ENCODE measurements at places on chromosomes 4 and X. TPM values are rescaled to one million over a fixed set of nuclear protein-coding genes. Genes with fewer than 3 reads are reported as not detected.

The MAGEA12 gene
- total RNA-seq: not detected

- H3K27me3 ChIP-seq: no peaks in the 10 kb centered on the region
- H3K27ac ChIP-seq: no peak overlapping the region
- no peaks in the 10 kb centered on the region for H3K36me3 ChIP-seq
- no peaks in the 10 kb centered on the region for H3K4me1 ChIP-seq
- no peak overlapping the region for H3K4me3 ChIP-seq
These were observed 71.4 kb downstream of the RTL5 start for GRCh38 chrX:72060196-72060920.

GRCh38 chr4:48483006-48483776 is at the start of gene SLC10A4:
TSS of gene SLC10A4 (plus strand) at chr4:48483343. CDS start at chr4:48483562, 219 bp downstream.
- no peak within 1 kb of the TSS for H3K27ac ChIP-seq
- no peaks in the 10 kb centered on the region for H3K36me3 ChIP-seq
- H3K4me1 ChIP-seq: peaks cover 3% of the 10 kb centered on the region
- no peak for DNase-seq

- no peaks in the 10 kb centered on the region for H3K4me1 ChIP-seq
- no peaks in the 10 kb centered on the region for H3K27me3 ChIP-seq
- H3K27ac ChIP-seq: no peak overlapping the region
- DNase-seq: no peak
- H3K4me3 ChIP-seq: no peak overlapping the region
These were observed 11.8 kb downstream of the DGKQ start for GRCh38 chr4:961351-962230.

DNA sequence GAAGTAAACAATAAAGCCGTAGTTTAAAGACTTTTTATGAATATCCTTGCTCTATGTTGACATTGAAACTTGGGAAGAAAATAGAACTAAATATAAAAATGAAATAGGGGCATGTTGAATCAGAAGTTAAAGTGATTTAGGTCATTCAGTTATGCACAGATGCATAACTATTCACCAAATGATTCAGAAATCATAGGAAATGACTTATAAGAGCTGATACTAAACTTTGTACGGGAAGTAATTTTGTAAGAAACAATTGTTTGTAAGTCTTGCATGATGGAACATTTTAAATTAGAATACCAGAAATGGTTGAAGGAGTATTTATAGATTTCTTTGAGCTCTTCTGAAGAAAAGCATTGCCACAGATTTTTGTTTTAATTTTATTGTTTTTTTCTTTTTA is 246.5 kb downstream of the CPE start:
- H3K4me1 ChIP-seq: peaks cover 15% of the 10 kb centered on the region
- DNase-seq: no peak
- no peaks in the 10 kb centered on the region for H3K27me3 ChIP-seq
- H3K4me3 ChIP-seq: no peak overlapping the region
- no peaks in the 10 kb centered on the region for H3K36me3 ChIP-seq
- H3K27ac ChIP-seq: no peak overlapping the region

DNA sequence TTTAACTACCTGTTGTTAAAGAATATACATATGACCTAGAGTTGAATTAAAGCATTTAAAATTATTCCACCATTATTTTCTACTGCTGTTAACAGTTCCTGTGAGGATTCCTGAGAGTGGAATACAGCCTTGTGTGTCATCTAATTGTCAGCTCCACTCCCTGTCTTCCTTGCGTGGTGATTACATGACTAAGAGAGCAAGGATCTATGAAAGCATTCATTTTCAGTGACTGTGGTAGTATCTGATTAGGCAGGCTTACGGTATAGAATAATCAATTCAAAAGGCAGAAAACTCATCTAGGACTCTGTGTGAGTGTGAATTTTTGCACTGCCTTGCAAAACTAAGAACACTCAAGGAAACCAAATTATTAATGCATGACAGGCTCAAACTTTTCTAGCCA is 577.8 kb downstream of the SH3BGRL start:
- no peaks in the 10 kb centered on the region for H3K27me3 ChIP-seq
- H3K4me3 ChIP-seq: no peak overlapping the region
- no peak for DNase-seq
- H3K27ac ChIP-seq: no peak overlapping the region
- H3K36me3 ChIP-seq: no peaks in the 10 kb centered on the region
- H3K4me1 ChIP-seq: no peaks in the 10 kb centered on the region

GRCh38 chrX:136752796-136753195 is 27.9 kb downstream of the ARHGEF6 start:
- H3K4me1 ChIP-seq: peaks cover 6% of the 10 kb centered on the region
- H3K27me3 ChIP-seq: no peaks in the 10 kb centered on the region
- no peak overlapping the region for H3K27ac ChIP-seq
- H3K4me3 ChIP-seq: no peak overlapping the region

DNA sequence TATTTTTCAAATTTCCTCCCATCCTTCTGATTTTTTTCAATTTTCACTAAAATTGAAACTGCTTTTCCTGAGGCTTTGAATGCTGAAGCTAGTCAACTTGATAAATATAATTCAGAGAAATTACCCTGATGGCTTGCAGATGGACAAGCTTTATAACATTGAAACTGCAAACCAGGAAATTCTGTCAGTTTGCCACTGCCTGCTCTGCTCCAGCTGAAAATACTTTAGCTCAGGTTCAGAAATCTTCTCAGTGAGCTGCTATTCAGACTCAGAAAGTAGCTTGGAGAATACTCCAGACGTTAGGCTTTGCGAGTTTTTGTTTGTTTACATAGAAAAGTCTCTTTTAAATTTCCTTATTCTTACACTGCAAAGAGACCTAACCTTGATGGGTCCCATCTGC is 1574.7 kb downstream of the STIM2 start:
- no peak overlapping the region for H3K4me3 ChIP-seq
- no peaks in the 10 kb centered on the region for H3K36me3 ChIP-seq
- no peak overlapping the region for H3K27ac ChIP-seq

DNA sequence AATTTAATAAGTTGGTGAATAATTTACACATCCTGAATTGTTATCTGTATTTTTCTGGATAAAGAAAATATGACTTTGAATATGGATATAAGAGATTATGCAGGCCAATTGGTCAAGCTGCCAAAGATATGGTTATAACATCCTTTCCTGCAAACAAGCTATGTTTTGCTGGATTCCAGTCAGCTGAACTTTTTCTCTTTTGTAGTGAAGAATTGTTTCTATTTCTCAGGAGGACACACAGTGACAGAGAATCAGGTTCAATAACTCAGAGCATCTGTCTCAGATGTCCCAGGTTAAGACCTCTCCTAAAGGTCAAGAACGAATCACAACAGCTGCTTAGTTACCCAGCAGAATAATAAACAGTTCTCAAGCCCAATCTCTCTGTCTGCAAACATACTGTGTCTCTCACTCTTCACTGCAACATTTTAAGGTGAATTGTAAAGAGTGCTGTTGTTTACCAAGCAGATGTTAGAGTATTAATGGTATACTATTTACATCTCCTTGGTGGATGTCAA is 189.5 kb upstream of the ANKRD50 start:
- no peak for DNase-seq
- H3K27ac ChIP-seq: no peak overlapping the region
- H3K4me3 ChIP-seq: no peak overlapping the region
- no peaks in the 10 kb centered on the region for H3K36me3 ChIP-seq
- H3K4me1 ChIP-seq: peaks cover 25% of the 10 kb centered on the region
